ENCODE measurements at places on chromosomes 7 and 10.

- DNase-seq: no peak
These were observed 15.1 kb downstream of the GPR26 start for GRCh38 chr10:123681285-123681684.

- no peak for DNase-seq
These were observed 10.3 kb upstream of the PBLD start for GRCh38 chr10:68342909-68343516.

- DNase-seq: no peak
These were observed 704.7 kb upstream of the C7orf33 start for GRCh38 chr7:147885869-147886268.

DNA sequence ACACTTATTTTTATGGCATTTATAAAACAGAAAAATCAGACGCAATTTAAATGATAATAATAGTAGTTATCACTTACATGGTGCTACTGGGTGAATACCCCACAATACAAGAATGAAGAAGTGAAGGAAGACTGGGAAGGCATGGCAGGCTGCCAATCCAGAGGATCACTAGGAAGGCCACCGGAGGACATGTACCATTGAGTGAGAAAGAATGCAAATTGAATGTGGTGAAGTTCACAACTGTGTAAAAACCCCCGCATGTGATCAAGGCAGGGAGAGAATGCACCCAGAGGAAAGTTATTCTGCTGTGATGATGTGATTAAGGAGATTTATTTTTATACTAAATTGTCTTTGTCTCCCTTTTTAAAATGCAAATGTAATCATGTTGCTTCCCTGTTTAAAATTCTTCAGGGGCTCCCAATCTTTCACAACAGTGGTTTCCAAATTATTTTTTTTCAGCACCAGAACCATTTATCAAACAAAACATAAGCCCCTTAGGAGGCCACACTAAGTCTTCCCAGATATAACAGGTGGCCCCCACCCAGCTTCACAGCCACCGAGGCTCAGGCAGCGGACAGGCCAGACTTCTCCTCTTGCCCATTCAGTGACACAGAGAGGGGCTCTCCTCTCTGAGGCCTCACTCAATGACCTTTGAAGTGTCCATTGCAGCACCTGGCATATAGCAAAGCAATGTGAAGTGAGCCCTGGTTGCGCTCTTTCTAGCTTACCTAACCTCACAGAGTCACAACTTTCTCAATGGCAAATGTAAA is 59.6 kb downstream of the FRMPD2 start:
- no peak for DNase-seq

- no peak for DNase-seq
These were observed 245.8 kb downstream of the CDK14 start for GRCh38 chr7:90841759-90842429.

DNA sequence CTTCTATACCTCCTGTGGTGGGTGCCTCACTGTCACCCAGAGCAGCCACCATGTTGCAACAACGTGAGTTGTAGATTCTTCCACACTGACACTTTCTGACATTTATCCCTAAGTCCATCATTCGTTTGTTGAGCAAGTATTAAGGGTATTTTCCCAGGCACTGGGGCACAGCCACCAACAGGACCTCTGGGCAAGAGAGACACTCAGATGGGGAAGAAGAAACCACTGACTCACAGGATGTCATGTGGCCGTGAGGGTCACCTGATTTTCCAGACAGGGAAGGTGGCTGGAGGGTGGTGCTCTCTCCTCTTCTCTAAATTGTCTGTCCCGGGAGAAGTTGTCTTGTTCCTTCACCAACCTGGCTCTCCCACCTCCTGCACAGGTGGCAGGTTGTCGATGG is 51.7 kb upstream of the PPIF start:
- no peak for DNase-seq

GRCh38 chr7:69467826-69468225 is 130.4 kb upstream of the AUTS2 start:
- DNase-seq: no peak

GRCh38 chr10:18334116-18334867 is 194.1 kb downstream of the CACNB2 start:
- DNase-seq: no peak

- no peak for DNase-seq
These were observed 118.0 kb upstream of the PRSS58 start for GRCh38 chr7:142375710-142376313.

DNA sequence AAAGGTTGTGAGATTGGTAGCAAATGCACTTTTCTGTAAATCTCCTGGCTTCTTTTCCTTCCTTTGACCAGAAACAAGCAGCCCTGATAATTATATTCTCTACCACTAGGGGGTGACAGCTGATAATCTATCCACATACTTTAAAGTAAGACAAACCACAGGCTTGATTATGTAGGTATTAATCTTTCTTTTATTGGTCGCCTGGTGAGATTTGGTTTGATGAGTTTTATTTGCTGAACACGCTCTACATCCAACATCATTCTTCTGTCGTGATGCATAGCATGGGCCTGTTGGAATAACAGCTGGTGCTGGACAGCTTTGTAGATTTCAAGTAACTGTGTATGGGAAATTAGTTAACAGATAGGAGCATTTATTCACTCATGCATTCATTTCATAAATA is 63.5 kb downstream of the ZNF365 start:
- no peak for DNase-seq

GRCh38 chr10:8659982-8660381 is 605.5 kb downstream of the GATA3 start:
- no peak for DNase-seq

GRCh38 chr7:9407816-9408215 is 974.4 kb downstream of the NXPH1 start:
- no peak for DNase-seq

DNA sequence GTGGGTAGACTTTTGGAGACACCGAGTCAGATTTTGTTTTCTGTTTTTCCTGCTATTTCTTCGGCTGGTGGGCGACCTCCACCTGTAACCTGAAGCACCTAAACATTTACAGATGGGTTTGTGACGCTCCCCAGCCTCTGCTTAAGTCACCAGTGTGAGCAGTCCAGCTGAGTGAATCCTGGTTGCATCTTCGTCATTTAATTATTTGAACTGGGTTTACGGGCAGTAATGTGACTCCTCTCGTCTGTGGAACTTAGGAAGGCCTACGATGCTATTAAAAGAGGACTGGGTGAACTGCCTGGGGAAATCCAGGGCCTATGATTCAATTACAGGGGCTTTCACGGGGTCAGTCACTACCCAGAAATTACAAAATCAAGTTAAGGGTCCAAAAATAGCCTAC is 52.5 kb downstream of the WNT2 start:
- DNase-seq: no peak

GRCh38 chr10:89952751-89953150 is 251.4 kb downstream of the KIF20B start:
- no peak for DNase-seq

GRCh38 chr7:152000191-152000590 is 25.3 kb upstream of the GALNT11 start:
- no peak for DNase-seq

GRCh38 chr10:132916956-132917666 is 25.3 kb downstream of the CFAP46 start:
- DNase-seq: no peak

- DNase-seq: no peak
These were observed 73.8 kb downstream of the RBM20 start for GRCh38 chr10:110717781-110718589.

DNA sequence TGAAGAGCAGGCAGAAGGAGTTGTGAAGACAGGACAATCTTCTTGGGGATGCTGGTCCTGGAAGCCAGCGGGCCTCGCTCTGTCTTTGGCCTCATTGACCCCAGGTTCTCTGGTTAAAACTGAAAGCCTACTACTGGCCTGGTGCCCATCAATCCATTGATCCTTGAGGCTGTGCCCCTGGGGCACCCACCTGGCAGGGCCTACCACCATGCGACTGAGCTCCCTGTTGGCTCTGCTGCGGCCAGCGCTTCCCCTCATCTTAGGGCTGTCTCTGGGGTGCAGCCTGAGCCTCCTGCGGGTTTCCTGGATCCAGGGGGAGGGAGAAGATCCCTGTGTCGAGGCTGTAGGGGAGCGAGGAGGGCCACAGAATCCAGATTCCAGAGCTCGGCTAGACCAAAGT is 1.5 kb downstream of the CHPF2 start:
- DNase-seq: no peak

GRCh38 chr7:29270594-29271318 is 76.2 kb downstream of the CHN2 start:
- DNase-seq: no peak

- no peak for DNase-seq
These were observed 15.2 kb upstream of the GALNTL5 start for GRCh38 chr7:151941009-151941408.

GRCh38 chr10:108633046-108633445 is 1290.3 kb downstream of the XPNPEP1 start:
- DNase-seq: no peak

- DNase-seq: no peak
These were observed 73.8 kb upstream of the PRLHR start for GRCh38 chr10:118669020-118669791.

- DNase-seq: no peak
These were observed 77.1 kb downstream of the KCNMA1 start for GRCh38 chr10:77560471-77560870.

DNA sequence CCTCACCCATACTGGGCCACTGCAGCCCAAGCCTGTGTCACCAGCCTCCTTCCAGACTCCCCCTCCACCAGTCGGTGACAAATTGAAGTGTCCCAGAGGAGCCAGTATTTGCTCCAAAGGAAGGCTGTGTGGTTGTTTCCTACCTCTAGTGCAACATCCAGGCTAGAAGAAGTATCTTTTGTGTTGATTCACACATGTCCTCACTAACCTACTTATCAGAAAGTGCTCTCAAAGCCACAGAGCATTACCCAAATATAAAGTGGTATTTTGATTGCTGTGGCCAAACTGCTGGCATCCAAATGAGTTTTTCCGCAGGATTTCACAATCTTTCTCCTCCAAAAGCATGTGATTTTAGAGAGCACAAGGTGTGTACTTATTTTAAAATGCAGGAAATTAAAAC is 134.8 kb downstream of the CUL2 start:
- DNase-seq: no peak

GRCh38 chr7:24889611-24890010 is 90.4 kb downstream of the OSBPL3 start:
- DNase-seq: no peak

- DNase-seq: no peak
These were observed 32.6 kb upstream of the GIMAP8 start for GRCh38 chr7:150417863-150418262.

- DNase-seq: no peak
These were observed 80.3 kb downstream of the RAMP3 start for GRCh38 chr7:45237788-45238461.

DNA sequence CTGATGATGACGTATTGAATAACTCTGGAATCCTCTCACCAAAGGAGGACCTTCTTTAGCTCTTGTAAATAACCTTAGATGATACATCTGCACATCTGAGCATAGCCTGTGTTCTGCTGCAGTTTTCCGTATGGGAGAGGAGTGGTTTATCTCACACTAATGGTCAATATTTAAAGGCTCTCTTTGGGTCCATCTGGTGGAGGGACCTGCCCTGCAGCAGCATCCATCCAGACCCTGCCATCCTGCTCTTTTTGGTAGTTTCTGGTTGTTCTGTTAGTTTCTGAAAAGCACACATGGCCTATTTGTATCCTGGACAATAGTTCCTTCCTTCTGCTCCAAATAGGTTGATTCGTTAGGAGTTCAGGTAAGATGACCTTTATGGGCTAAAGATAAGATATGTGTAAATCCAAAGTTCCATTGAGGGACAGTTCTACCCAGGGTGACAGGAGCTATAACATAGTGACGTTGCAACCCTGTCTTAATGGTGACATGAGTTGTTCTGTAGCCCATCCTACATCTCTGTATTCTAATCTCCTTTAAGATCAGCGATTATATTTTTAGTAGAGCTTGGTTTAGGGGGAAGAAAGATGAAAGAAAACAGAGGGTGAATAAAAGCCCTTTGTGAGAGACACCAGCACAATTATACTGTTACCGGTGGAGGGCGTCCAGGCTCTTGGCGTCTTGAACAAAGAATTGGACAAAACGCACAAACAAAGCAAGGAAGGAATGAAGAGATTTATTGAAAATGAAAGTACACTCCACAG is 60.0 kb upstream of the KLF14 start:
- DNase-seq: no peak

GRCh38 chr7:101781439-101781838 is 36.0 kb upstream of the CUX1 start:
- no peak for DNase-seq

DNA sequence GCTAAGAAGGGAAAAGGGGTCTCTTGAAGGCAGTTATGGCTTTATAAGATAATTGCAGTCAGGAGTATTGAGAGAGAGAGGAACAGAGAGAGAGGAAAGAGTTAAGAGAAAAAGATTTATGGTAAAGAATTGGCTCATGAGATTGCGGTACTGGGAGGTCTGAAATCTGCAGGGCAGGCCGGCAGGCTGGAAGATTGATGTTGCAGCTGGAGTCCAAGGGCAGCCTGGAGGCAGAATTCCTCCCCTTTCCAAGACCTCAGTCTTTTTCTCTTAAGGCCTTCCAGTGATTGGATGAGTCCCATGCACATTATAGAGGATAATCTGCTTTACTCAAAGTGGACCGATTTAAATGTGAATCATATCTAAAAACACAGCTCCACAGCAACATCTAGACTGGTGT is 68.4 kb downstream of the HACD1 start:
- DNase-seq: no peak

DNA sequence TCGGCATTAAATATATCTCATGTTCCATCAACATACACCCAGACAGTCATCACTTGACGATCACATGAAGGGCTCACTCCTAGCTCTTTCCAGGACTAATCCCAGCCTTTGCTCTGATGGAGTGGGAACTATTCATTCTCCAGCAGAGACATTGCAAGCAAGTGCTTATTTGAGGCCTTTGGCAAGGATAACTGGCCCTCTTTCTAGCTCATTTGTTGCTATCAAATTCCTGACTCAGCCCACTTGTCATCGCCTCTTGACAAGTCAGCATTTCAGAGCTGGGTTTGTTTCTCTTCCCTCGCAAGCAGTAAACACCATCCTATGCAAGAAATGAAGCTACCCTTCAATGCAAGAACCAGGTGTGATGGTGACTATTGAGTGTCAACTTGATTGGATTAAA is 1165.7 kb upstream of the AUTS2 start:
- no peak for DNase-seq

DNA sequence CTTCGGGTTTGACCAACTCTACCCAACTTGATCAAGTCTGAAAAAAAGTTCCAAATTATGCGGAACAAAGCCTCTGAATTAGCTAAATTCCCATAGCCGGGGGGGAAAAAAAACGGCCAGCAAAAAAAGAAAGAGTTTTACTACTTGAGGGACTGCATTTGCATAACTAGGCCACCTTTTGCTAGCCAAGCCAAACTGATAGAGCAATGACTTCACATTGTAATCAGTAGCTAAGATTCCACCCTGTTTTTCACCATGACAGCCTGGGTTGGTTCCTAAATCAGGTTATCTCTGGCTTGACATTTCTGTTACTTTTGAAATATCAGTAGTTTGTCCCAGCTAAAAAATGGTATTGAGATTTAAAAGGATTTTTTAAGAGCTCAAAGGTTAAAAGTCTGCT is 31.4 kb upstream of the CREB3L2 start:
- DNase-seq: no peak

DNA sequence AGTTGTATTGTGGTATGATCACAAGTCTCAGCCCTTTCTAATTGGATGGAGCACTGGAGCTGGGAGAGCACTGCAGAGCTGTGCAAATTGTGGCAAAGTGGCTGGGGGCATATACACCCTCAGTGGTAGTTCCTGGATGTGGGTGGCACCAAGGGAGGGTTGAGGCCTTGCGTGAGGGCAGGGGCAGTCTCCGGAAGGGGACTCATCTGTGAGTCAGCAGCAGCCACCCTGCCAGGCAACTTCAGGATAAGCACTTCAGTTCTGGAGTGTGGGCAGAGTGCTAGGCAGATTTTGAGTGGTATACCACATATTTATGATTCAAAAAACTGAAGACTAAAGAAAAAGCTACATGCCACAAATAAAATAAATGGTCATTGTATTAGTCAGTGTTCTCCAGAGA is 210.5 kb downstream of the ETV1 start:
- no peak for DNase-seq

Data from activated T-helper 1 cell treated with anti-CD3 and anti-CD28 coated beads, Interleukin-2, amount 50 U/mL, for 16 hours (primary cell).